CD8-positive, alpha-beta memory T cell (primary cell): ENCODE measurements at places on chromosomes 7 and 10. TPM values are rescaled to one million over a fixed set of nuclear protein-coding genes. Genes with fewer than 3 reads are reported as not detected.

The BRAF gene
- 11.3 TPM for polyA plus RNA-seq

The MMD2 gene
- not detected for polyA plus RNA-seq

The NME8 gene
- polyA plus RNA-seq, result not detected

The GNGT1 gene
- polyA plus RNA-seq, result not detected

The MET gene
- not detected for polyA plus RNA-seq

The HK1 gene
- polyA plus RNA-seq, result 144 TPM

The INPP5A gene
- polyA plus RNA-seq, result 1.1 TPM

The TIMM23 gene
- polyA plus RNA-seq, result 65.3 TPM

The SRGN gene
- 274 TPM for polyA plus RNA-seq

The DPYSL4 gene
- not detected for polyA plus RNA-seq

The CREB5 gene
- not detected for polyA plus RNA-seq

The TMEM225B gene
- polyA plus RNA-seq, result 1.5 TPM

The ST8SIA6 gene
- polyA plus RNA-seq, result 1.9 TPM
